Activated CD4-positive, alpha-beta T cell treated with anti-CD3 and anti-CD28 coated beads for 36 hours (primary cell): ENCODE measurements at places on chromosomes 12 and 14.

GRCh38 chr12:92539110-92539749 is 163.6 kb upstream of the PLEKHG7 start:
- DNase-seq, result peak; percentile 43

DNA sequence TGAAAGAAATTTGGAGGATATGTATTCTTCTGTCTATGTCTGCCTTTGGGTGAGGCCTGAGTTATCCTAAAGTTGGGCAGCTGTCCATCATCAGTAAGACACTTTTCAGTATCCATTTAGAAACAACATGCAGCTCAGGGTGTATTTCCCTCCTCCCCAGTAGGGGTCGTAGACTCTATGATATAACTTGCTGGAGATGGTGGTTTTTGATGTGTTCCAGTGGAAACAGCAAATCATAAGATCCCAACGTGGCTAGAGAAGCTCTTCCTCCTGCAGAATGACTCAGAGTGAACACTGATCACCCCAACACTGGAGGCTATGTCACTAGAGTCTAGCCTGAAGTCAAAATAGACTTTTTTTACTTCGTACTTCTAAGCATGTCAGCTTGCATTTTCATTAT is 331.6 kb upstream of the STXBP6 start:
- no peak for DNase-seq

- no peak for DNase-seq
Measured at GRCh38 chr12:49881415-49882247, 22.1 kb downstream of the FAIM2 start.

GRCh38 chr12:65953631-65954030 is 129.3 kb downstream of the HMGA2 start:
- DNase-seq, result no peak

DNA sequence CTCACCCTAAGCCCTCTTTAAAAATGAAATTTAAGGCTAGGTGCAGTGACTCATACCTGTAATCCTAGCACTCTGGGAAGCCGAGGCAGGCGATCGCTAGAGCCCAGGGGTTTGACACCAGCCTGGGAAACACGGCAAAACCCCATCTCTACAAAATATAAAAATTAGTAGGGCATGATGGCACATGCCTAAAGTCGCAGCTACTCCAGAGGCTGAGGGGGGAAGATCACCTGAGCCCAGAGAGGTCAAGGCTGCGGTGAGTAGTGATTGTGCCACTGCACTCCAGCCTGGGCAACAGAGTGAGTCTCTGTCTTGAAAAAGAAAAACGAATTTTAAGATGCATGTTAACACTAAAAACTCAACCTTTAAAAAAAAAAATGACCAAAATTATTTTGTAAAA is 12.7 kb downstream of the GNPNAT1 start:
- no peak for DNase-seq
